Muscle of leg (tissue), 16 donors: ENCODE measurements at places on chromosomes 6 and 20. TPM values are rescaled to one million over a fixed set of nuclear protein-coding genes. Genes with fewer than 3 reads are reported as not detected.

Gene TFAP2B
- 6.9 TPM for polyA plus RNA-seq

Gene PXDC1
- polyA plus RNA-seq: 21.9 TPM

Gene LPIN3
- 3.2 TPM for polyA plus RNA-seq

Gene ELOVL4
- polyA plus RNA-seq: 2.1 TPM

DNA sequence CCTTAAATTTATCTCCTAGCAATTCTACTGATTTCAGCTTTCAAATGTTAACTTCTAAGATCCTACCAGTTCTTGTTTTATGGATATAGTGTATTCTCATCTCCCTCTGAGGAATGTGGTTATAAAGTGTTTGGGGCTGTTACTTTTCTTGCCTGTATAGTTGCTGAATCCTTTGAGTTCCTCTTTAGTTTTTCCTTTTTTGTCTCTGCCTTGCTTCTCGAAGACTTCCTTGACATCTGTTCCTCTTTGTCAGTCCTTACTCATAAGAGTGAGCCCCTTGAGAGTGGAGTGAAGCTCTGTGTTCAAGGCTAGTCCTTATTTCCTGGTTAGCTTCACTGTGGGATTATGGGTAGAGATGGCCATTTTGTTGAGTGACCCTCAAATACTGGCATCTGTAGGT is 84.6 kb downstream of the ELOVL4 start:
- DNase-seq: no peak

- DNase-seq: peak; percentile 85
Observed at GRCh38 chr6:32885698-32886286, 31.8 kb downstream of the PSMB9 start.

- peak; percentile 67 for DNase-seq
Observed at GRCh38 chr6:107634324-107635056, 144.6 kb downstream of the SOBP start.

- DNase-seq: no peak
Observed at GRCh38 chr6:132079286-132079685, 128.1 kb upstream of the CCN2 start.

DNA sequence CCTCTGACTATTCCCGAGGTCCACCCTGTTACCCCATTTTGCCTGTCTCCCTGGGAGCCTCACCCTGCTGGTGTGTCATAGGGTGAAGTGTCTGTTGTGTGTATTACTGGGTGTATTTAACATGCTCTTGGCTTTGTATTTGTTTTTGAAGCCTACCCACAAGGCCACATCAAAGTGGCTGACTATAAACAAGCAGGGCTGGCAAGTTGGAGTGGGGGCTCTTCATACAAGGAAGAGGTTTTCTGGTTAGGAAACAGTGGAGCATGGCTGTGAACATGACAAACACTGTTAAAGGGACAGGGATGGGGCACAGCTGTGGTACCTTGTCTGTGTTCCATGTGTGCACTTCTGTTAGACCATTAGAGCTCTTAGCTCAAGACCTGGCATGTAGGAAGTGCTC is 26.3 kb downstream of the HECA start:
- no peak for DNase-seq

DNA sequence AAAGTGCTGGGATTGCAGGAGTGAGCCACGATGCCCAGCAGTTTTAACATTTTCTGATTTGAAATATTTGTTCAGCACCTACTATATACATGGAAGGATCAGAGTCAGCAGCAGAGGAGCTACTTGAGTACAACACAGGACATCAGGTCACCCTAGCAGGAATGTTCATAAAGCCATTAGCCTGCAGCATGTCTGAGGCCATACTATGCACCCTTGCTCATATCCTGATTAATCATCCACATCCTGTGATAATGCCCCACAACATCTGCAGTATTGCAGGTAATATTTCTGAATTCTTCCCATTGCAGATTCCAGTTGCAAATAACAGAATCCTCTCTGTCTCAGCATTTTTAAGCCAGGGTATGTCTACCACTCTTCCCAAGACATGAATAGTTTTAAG is 171.0 kb upstream of the PRND start:
- no peak for DNase-seq

- DNase-seq: peak; percentile 76
Observed at GRCh38 chr6:142387997-142388815, 86.4 kb downstream of the ADGRG6 start.

GRCh38 chr6:135281227-135281626 is 100.1 kb downstream of the MYB start:
- peak; percentile 76 for DNase-seq

GRCh38 chr6:23228439-23229024 is 659.2 kb downstream of the HDGFL1 start:
- DNase-seq: no peak

DNA sequence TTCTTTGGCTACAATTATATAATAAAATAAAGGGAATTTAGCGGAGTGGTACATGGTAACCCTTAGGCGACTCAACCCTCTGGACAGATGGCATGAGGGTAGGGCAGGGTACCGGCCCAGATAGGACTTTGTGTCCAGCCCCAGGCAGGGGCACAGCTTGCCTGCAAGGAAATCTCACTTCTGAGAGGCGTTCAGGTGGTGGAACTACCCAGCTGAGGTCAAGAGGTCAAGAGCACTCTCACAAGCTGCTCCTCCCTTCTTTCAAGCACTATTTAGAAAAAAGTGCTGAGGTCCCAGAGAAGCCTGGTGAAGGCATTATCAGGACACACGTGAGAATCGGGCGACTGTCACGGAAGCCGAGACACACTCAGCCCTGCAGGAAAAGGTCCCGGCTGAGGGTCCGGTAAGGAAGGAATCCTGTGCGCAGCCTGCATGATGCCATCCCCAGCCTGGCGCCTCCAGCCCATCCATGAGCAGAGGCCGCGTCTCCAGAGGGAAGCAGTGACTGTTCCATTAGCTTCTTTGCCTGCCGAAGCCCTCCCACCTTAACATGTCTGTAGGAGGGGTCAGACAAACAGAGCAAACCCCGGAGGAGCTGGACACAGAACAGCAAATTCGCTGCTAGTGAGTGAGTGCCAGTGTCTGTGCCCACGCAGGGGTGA is 54.8 kb downstream of the WDR27 start:
- DNase-seq: no peak

GRCh38 chr6:4788953-4789584 is 12.9 kb downstream of the CDYL start:
- DNase-seq: no peak

GRCh38 chr6:27736686-27737085 is 175.5 kb downstream of the OR2B2 start:
- no peak for DNase-seq
